GM12878 (cell line): ENCODE measurements at places on chromosomes 6 and 20. TPM values are rescaled to one million over a fixed set of nuclear protein-coding genes. Genes with fewer than 3 reads are reported as not detected.

- no peaks in the 10 kb centered on the region for H3K36me3 ChIP-seq
- H3K4me3 ChIP-seq = no peak overlapping the region
- H3K27ac ChIP-seq = no peak overlapping the region
Observed at GRCh38 chr6:137025786-137026730, 18.7 kb downstream of the IL20RA start.

DNA sequence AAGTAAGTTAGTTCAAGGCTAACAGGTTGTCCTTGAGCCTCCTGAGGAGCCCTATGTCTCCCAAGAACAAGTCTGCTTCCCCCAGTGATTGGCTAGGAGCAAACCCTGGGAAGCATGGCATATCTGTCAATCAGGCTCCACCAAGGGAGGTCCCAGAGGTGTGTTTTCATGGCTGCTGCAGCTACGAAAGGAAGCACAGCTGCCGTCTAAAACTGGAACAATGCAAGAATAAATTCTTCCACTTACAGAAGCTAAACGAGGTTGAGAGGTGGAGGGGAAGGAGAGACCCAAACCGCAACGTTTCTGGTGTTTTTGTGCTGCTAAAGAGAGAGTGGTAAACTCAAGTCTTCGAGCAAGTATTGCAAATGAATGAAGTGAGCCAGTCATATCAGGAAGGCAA is 4.9 kb upstream of the PTGIS start:
- no peak for DNase-seq
- peaks cover 5% of the 10 kb centered on the region for H3K27me3 ChIP-seq

- H3K27ac ChIP-seq = no peak overlapping the region
- no peak for DNase-seq
- peaks cover 8% of the 10 kb centered on the region; the same call in 1 of the 2 replicates for H3K4me1 ChIP-seq
- H3K4me3 ChIP-seq = no peak overlapping the region
- H3K27me3 ChIP-seq = no peaks in the 10 kb centered on the region; the same call in 1 of the 2 replicates
Observed at GRCh38 chr20:50605136-50605535, 86.2 kb downstream of the RIPOR3 start.

Gene ZSCAN16
- polyA plus RNA-seq = 10.2 and 10.7 TPM in 2 replicates

DNA sequence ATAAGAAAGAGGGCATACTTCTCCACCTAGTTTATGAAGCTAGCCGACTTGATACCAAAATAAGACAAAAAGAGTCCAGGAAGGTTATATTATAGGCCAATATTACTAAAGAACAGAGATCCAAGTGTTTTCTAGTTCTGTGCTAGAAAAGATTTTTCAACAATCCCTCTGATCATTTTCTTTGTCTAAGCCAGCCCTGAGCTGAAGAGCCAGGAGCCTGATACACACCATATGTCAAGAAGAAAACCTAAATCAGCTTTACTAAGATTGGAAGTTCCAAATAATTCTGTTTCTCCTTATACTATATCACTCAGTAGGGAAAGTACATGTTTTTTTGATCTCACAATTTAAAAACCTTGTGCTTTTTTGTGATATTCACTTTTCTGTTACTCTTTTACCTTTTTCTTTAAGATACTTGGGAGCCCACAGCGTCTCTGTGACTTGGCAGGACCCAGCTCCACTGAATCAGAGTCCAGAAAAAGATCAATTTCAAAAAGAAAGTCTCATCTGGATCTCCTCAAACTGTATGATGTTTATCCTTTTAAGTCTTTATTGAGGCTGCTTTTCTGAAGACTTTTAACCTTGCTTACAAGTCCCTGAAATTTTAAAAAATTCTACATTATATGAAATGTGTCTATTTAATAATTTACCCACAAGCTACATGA is 43.0 kb upstream of the PBOV1 start:
- H3K27me3 ChIP-seq = peaks cover 2% of the 10 kb centered on the region
- H3K27ac ChIP-seq = no peak overlapping the region
- H3K4me1 ChIP-seq = no peaks in the 10 kb centered on the region
- DNase-seq = no peak
- H3K4me3 ChIP-seq = no peak overlapping the region

DNA sequence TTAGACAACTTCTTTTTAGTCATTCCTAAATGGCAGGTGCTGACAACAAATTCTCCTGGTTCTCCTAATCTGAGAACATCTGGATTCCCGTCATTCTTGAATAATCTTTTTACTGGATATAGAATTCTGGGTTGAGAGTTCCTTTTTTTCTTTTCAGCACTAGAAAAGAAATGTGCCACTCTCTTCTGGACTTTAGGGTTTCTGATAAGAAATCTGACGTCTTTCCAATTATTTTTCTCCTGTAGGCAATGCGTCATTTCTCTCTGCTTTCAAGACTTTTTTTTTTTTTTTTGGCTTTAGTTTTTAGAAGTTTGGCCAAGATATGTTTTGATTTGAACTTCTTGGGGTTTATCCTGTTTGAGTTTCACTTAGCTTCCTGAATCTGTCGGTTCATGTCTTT is 66.1 kb upstream of the RNF24 start:
- no peak for DNase-seq
- H3K36me3 ChIP-seq = no peaks in the 10 kb centered on the region
- peaks cover 22% of the 10 kb centered on the region for H3K4me1 ChIP-seq
- H3K27ac ChIP-seq = no peak overlapping the region

Gene NHLRC1
- 0.07 and 0.10 TPM in 2 replicates for polyA plus RNA-seq
